Muscle of back (tissue), 13 donors: ENCODE measurements at places on chromosomes 7 and 10. TPM values are rescaled to one million over a fixed set of nuclear protein-coding genes. Genes with fewer than 3 reads are reported as not detected.

Gene HGF
- 7.0 TPM for polyA plus RNA-seq

Gene ZFYVE27
- polyA plus RNA-seq = 11.7 TPM

Gene CPED1
- 11.2 TPM for polyA plus RNA-seq

Gene LIPF
- not detected for polyA plus RNA-seq

Gene FXYD4
- polyA plus RNA-seq = 0.49 TPM

Gene HMX2
- not detected for polyA plus RNA-seq

Gene FFAR4
- not detected for polyA plus RNA-seq

Gene ZNF239
- polyA plus RNA-seq = 7.5 TPM

Gene NRAP
- 41.5 TPM for polyA plus RNA-seq

Gene UCN3
- polyA plus RNA-seq = not detected

Gene BEND7
- polyA plus RNA-seq = 6.1 TPM

Gene FAM25C
- not detected for polyA plus RNA-seq

Gene SPDYE9
- polyA plus RNA-seq = 0.30 TPM
